ENCODE measurements at places on chromosomes 3 and 15.

- no peak for DNase-seq
Observed at GRCh38 chr3:177931346-177931745, 604.9 kb upstream of the KCNMB2 start.

GRCh38 chr3:21889166-21889565 lies 138.2 kb upstream of the ZNF385D start:
- no peak for DNase-seq

GRCh38 chr3:46112984-46113383 lies 85.7 kb upstream of the XCR1 start:
- no peak for DNase-seq

DNA sequence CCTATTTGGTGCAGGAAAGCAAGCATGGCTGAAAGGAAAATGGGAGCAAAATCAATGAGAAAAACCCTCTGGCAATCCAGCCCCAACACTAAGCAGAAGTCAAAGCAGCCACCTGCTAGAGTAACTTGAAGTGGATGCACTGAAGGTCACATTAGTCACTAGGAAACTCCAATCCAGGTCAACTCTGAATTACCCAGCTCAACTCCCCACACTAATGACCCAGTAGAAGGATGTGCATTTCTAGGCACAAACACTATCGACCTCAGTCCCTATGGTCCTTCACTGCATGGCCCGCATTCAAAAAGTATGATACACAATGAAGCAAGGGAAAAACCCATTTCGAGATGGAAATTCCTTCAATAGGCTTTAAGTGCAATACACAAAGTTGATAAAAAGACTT lies 80.6 kb downstream of the RAD18 start:
- no peak for DNase-seq

DNA sequence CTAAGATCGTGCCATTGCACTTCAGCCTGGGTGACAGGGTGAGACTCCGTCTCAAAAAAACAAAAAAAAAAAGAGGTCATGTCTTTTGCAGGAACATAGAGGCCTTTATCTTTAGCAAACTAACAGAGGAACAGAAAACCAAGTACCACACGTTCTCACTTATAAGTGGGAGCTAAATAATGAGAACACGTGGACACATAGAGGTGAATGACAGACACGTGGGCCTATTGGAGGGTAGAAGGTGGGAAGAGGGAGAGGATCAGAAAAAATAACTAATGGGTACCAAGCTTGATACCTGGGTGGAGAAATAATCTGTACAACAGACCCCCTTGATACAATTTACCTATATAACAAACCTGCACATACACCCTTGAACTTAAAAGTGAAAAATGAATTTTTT lies 401.4 kb upstream of the NAALADL2 start:
- no peak for DNase-seq

- no peak for DNase-seq
Observed at GRCh38 chr15:33256874-33257273, 53.9 kb upstream of the RYR3 start.

- DNase-seq = no peak
Observed at GRCh38 chr3:58093574-58094195, 85.5 kb downstream of the FLNB start.
